GF-D8 (cell line): ENCODE measurements at places on chromosomes 6 and 20.

DNA sequence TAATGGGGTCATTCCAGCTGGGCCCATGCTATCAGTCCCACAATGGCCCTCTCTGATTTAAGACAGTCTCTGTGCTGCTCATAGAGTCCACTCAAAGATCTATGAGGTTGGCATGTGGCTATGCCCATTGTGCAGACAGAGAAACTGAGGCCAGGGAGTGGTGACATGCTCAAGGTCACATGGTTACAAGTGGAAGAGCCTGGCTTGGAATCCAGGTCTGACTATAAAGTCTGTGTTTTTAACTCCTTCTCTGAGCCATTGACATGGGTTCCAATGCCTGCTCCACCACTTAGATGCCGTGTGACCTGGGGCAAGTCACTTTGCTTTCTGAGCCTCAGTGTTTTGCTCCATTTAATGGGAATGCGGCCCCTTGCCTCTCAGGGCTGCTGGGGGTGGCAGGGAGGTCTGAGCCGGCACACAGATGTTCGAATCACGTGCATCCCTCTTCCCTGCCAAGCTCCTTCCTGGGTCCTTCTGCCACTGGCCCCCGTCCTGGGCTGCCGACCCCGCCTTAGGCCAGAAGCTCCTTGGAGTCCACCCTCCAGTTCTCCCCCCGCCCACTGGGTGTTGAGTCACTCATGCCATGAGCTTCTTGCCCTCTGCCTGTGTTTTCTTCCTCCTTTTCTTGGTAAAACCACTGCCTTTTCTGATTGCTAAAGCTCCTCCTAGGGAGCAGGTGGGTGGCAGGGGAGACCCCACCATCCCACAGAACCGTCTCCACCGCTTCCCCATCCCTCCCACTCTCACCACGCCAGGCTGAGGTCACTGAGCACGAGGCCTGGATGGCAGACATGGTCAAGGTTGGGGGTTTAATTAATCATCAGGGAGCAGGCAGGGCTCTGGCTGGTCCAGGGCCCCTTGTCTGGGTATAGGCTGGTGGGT, 35.7 kb downstream of the CEBPB start:
- peak; percentile 84 for DNase-seq

DNA sequence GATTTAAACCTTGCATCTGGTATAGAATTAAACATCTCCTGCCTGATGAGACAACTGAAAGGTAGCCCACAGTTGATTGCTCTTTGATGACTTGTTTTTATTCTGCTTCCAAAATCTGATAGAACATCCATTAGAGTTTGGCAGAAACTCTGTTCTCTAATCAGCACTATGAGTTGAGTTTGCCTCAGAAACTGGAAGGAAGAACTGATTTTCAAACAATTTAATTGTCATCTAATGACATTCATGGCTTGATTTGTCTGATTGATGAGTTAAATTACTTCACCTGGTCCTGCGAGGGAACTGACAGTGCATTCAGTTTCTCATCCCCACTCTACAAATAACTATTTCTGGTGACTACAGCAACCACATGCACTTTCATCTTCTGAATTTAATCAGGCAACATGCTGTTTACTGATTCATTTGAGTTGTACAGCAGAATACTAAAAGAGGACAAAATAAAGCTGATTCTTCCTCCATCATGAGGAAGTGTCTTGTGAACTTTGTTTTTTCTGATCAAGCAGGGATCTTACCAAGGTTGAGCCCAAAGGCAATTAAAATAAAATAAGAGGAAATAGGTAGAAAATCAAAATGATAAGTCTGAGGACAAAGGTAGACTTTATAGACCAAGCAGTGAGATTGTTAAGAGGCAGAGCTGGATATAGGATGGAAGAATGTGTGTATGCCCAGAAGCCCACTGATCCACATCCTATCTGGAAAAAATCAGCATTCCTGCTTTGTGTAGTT, 15.7 kb upstream of the MRAP2 start:
- DNase-seq, result no peak

DNA sequence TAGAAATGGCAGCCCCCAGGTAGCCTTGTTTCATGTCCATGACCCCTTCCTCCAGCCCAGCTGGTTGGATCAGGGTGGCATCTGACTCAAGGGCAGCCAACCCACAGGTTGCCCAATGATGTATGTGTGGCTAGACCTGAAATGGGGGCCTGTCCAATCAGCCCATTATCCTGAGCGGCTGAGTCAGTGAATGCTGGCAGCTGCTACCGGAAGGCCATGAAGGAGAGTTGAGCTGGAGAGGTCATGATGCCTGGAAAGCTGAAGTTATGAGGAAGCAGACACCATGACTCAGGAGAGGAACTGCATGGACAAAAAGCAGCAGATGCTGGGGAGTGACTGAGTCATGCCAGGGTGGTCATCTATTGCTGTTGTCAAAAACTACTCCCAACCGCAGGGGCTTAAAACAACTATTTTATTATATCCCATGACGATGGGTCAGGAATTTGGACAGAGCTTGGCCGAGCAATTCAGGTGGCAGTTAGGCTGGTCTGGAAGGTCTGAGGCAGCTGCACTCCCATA, 67.3 kb downstream of the MDGA1 start:
- no peak for DNase-seq

DNA sequence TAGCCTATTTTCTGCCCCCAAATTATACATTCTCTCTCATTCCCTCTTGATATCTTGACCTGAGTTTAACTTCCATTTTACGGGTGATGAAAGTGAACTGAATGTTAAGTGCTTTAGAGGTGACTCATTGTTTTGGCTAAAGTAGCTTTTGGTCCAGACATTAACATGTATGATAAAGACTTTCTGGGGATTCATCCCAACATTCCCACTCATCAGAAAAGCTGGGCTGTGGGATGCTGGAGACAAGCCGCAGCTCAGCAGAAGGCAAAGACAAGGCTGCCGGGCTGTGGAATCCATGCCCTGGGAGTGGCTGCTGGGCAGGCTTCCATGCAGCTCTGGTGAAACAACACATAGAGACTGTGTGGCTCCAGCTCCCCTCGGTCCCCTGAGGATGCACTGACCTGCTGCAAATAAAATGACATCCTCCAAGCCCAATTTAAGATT, 89.9 kb upstream of the SYNDIG1 start:
- DNase-seq, result no peak

DNA sequence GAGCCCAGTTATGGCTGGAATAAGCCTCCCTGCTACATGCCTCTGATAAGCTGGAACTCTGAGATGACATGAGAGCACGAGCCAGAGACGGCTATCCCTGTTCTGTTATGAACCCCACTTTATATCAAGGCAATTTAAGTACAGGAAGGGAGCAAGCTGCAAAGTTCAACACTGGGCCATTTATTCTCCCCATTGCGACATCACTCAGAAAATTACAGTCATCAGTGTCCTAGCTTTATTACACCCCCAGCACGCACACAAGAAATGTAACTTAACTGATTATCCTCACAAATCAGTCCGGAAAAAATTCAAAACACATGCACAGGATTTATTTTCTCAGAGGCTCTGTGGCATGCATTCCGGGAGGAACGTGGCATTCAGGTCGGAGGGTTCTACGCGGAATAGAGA, 125.3 kb upstream of the SLC2A12 start:
- DNase-seq, result no peak

- no peak for DNase-seq
Observed at GRCh38 chr6:169048865-169049205, 204.8 kb downstream of the THBS2 start.

GRCh38 chr6:73893696-73894095, 197.7 kb downstream of the CD109 start:
- DNase-seq, result no peak

DNA sequence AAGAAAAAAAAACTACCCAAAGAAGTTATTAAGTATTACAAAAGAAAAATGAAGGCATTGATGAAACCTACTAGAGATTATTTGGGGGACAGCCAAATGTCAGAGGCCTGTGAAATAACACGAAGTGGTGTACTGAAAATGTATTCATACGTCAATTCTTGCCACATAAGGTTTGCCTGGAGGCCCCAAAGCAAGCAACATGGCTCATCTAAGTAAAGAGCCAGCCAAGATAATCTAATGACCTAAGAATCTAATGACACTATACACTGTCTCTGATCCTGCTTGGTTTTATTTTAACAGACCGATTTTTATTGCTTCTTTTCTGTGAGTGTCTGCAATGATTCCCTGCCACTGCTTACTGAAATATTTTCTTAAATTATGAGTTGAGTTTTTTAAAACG, 34.7 kb downstream of the FILIP1 start:
- no peak for DNase-seq

GRCh38 chr6:88454658-88455057, 288.5 kb upstream of the CNR1 start:
- no peak for DNase-seq

GRCh38 chr6:54847799-54848597, 1.4 kb downstream of the FAM83B start:
- DNase-seq, result no peak

GRCh38 chr6:76790045-76790796, 673.1 kb downstream of the HTR1B start:
- no peak for DNase-seq

DNA sequence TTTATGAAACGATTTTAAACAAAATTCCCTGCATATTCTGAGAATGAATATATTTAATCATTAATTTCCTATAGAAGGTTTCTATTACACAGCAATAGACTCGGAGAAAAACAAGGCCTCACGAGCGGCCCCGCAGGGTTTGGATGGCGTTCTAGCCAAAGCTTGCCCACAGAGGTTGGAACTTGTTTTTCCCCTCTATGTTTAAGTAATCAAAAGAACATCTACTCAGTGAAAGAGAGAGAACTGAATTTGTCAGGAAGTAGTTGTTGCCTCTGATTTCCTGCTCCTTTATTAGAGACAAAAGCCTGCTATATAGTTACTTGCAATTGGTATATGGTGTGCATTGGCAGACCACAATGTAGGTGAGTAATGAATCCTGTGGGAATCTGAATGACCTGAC, 82.1 kb upstream of the HEY2 start:
- DNase-seq, result no peak

DNA sequence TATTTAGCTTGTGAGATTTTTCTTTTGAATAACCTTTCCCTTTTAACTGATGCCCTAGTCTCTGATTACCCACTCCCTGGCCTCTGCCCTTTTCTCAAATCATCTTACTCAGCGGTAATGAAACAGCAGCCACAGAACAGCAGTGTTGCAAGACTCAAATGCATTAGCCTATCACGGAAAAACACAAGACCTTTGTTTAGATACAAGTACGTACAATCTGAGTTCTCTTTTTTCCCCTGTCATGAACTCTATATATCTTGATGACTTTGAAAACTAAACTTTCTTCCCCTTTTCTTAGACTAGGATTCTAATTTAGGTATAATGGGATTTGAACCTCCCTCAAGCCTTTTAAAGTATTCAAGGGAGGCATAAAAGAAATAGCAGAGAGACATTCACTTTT, 1034.9 kb downstream of the EYS start:
- DNase-seq, result no peak

GRCh38 chr6:2193931-2194330, 51.5 kb downstream of the GMDS start:
- DNase-seq, result no peak

DNA sequence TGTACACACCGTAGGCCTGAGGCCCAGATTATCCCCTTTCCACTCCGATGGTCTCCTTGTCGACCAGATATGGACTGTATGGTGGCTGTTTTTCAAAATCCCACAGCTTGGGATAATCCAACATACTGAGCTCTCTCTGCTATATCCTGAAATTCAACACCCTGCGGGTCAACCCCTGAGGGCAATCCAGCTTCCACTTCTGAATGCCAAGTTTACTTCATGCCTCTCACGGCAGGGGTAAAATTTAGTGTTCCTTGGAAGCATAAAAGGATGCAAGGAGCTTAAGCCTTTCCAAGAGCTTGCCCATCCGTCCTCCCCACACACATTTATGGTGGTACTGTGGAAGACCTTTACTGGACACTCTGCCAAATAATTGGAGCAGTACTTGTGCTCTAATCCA, 90.7 kb downstream of the PLG start:
- DNase-seq, result no peak

- DNase-seq, result no peak
Observed at GRCh38 chr6:168293636-168294530, 25.7 kb downstream of the DACT2 start.

DNA sequence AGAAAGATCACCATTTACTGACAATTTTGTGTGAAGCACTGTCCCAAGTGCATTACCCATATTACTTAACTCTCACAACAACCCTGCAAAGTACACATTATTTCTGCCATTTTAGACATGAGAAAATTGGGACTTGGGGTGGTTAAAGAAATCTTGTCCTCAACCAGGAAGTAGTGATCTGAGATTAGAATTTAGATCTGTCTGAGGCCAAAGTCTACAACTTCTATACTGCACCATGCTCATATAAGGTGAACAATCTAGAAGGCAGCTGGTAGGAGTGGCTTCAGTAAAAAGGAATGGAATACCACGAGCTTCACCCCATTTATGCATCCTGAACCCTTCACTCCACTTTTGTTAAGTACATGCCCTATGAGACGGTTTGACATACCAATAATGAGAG, 87.6 kb downstream of the QRSL1 start:
- no peak for DNase-seq

DNA sequence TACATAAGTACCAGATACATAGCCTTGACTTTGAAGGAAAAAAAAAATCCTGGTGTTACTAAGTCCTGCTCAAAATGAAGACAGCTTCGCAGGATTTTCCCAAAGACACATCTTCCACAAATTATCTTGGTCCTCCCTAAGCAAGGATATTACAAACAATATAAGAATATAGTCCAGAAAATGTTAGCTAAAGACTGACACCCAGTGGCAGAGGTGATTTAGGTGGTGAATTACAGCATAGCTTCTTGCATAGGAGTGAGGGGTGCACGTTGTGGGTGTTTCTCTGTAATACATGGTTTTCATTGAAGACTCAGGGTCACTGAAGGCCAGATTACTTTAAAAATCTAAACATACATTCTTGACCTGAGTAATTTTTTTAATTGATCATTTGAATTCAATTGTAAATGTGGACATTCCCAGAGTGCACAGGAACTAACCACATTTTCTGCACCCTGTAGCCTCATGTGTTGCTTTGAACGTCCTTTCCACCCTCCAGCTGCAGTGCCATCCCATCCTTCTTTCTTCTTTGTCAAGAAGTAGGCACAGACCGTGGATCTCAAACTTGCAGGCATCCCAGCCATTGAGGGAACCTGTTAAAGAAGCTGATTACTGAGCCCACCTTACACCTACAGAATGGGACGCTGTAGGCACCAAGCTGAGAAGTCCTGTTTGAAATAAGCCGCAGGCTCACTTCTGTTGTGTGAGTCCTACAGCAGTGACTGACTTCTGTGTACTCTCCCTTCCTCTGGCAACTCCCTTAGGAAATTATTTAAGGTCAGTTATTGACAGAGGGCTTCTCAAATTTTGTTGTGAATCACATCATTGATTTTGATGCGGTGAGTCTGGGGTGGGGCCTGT, 102.6 kb downstream of the PERP start:
- DNase-seq, result no peak

DNA sequence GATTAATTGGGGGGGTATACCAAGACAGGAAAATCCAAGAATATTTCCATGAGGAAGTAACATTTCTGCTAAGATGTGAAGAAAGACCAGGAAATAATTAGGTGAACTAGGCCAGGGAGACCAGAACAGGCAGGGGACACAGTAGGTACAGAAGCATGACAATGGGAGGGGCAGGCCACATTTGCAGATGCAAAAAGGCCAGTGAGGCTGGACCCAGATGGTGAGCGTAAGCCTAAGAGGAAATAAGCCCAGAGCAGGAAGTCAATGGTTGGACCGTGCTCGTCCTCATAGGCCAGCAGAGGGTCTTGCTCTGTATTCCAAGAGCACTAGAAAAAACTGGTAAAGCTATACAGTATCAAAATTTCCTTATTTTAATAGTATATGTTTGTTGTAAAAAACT, 9.4 kb downstream of the CEP162 start:
- DNase-seq, result no peak
